ENCODE measurements at places on chromosomes 7 and 10. TPM values are rescaled to one million over a fixed set of nuclear protein-coding genes. Genes with fewer than 3 reads are reported as not detected.

DLX5 gene
- 1.3 TPM for total RNA-seq

DNA sequence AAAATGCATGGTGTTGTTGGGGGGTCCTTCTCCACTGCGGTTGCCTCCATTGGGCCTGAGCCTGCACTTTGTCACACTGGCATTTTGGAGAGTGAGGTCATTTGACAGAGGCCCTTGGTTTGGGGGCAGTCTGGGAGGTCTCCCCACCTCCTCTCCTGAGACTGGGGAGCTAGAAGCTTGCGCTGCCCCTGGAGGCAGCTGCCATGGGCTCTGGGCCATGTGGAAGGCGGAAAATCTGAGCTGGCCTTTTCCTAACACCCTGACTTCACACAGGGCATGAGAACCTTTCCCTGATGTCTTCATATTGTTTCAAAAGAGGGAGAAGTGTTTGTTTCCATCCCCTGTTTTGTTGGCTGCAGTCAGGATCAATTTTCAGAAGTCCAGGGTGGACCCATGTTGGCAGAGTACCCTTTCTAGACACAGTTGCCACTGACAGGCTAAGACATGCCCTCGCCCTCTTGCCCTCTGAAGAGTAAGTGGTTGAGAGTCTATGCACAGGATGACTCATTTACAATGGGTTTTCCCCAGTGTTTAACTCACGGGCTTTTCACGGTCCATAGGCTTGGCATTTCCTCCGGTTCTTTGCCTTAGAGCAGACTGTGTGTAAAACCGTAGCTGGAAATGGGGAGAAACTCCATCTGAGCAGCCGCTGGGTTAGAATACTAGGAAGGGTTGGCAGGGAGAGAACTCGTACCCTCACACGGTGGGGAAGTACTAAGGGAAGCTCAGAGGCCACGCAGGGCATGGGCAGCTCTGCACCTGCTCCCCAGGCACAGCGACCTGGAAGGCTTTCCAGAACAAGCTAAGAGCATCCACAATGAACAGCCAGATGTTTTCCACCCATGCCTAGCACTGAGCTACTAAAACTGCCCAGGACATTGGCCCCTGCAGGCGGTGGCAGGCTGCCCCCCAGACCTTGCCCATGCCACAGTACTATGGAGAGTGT is 655.0 kb downstream of the SDK1 start:
- DNase-seq, result no peak

GRCh38 chr7:85115006-85115405 is 71.8 kb downstream of the SEMA3D start:
- no peak for DNase-seq

WEE2 gene
- total RNA-seq, result not detected
